AG08395 (cell line): ENCODE measurements at places on chromosomes 7 and 10.
A peak's percentile ranks its signal among the peaks of the same experiment; 100 is the strongest.

- no peak for DNase-seq
Observed at GRCh38 chr10:28211759-28212158, 91.1 kb downstream of the MPP7 start.

DNA sequence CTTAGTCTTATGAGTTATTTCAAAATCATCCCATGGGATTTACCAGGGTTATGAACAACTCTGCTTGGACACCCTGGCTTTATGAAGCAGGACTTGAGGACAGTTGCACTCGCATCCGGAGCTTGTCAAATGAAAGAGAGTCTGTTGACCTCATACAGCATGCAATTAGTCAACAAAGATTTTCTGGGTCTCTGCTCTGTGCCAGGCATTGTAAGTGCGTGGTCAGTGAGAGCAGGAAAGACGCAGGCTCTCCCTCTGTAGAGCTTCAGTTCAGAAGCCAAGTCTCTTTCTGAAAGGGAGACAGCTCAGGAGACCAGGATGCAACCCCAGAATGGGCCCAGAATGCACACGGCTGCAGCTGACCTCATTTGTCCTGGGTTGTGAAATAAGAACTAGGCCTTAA is 45.5 kb upstream of the DMBT1 start:
- no peak for DNase-seq

DNA sequence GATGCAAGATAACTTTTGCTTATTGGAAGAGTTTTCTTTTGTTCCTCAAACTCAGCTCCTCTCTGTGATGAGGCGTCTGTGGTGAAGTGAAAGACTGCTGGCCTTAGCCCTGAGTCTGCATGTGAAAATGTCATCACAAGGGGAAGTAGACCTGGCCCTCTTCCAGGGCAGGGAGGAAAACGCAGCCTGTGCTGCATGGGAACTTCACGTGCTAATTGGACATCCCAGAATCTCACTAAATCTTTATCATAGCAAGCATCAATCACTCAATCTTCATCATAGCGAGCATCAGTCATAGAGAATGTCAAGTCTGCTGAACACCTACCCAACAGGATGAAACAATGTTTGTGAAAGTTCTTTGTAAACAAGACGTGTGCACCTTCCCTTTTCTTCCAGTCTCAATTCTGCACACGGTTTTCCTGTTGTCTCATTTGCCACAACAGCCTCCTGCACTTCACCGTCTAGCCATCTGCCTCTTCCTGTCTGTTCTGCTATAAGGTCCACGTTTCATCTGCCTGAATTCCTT is 314.6 kb downstream of the FRMD4A start:
- DNase-seq: peak; percentile 24

GRCh38 chr10:35387768-35388167 is 51.5 kb downstream of the CCNY start:
- DNase-seq: no peak

DNA sequence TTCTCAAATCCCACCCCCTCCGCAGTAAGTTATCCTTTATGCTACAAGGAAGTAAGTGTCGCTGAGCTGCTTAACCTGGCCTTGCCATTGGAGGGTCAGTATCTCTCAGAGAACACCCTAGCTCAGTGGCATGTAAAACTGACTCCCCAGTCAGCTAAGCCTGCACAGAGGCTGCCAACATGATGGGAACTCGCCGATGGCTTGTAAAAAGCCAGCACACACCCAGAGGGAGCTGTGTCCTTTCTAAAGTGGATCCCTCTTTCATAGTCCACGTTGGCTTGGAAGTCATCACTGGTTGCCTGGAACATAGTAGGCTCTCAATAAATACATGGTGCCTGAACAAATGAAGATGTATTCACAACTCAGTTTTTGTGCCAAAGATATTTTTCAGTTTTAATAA is 249.1 kb upstream of the YAE1 start:
- no peak for DNase-seq

DNA sequence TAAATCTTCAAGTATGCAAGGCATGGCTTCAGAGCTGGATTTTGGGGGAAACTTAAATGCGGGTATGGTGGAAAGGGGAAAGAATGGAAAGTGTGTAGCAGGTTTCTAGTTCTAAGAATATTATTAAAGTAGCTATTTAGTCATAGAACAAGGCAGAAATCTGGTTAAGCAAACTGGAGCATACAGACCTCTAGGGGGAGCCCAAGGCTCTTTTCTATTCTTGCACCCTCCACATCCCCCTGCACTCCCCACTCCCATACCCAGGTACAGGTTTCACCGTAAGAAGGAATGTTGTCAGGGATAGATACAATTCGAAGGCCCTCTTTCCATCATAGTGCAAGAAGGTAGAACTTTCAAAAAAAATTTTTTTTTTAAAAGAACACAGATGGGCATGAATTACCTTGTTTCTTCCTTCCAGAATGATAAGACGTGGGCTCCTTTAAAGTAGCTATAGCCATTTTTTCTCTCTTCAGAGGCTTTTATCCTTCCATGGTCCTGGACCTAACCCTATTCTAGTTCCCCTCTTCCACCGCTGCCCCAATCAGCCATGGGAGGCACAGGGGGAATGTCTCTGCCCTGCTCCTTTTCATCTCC is 41.5 kb upstream of the SMIM30 start:
- peak; percentile 70 for DNase-seq

DNA sequence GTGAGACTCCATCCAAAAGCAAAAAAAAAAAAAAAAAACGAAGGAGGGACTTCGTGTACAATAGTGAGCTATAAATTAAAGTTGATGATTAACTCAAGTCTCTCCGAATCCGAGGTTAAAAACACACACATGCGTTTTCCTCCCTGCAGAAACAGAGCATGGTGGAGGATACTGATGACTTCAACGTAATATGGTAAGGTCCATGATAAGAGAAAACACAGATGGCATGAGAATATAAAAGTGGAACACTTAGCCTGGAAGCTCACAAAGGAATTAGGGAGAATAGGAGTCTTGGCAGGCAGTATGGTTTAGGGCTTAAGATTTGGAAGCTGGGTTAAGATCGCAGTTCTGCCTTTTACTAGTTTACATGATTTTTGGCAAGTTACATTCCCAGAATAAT is 20.1 kb upstream of the GSTK1 start:
- no peak for DNase-seq

DNA sequence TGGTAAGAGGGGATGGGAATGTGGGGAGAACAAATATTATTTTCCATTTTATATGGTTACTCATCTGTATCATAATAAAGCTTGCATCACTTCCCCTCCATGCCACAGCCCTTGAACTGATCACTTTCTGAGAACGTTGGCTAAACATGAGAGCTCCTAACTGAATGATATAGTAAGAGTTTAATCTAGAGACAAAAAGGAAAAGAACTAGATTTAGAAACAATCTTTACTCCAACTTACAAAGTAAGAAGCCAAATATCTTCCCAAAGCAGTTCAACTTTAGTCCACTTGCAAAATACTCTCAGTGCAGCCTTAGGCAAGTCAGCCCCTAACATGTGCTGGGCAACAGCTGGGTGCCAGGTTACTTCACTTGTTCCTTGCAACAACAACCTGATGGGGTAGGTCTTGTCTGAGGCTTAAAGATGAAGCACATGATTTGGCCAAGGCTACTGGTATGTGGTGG is 20.3 kb downstream of the SMURF1 start:
- DNase-seq: no peak

DNA sequence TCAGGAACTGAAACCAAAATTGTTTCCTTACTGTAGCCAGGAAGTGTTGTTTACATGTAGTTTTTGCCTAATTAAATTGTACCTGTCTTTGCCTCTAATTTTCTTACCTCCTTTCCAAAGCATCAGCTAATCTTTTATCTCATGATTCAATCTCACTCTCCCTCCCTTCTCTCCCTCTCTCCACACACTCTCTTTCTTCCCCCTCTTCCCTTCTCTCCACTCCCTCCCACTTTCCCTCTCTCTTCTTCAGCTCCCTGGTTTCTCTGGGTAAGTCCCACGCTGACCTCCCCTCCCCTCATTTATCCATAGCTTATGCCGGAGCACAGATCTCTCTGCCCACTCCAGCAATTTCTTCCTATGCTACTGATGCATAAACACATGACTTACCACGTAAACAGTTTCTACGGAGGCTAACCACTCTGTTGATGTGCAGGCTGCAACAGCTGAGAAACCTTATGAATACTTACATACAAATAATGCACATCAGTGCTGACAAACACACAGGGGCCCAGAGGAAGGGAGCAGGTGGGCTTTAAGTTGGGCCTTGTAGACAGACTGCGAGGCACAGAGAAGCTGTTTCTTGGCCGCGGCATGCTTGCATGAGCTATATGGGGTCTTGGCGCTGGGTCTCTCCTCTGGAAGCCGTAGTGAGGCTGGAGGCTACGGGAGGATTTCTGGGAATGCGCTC is 174.4 kb upstream of the PLXNA4 start:
- DNase-seq: no peak

DNA sequence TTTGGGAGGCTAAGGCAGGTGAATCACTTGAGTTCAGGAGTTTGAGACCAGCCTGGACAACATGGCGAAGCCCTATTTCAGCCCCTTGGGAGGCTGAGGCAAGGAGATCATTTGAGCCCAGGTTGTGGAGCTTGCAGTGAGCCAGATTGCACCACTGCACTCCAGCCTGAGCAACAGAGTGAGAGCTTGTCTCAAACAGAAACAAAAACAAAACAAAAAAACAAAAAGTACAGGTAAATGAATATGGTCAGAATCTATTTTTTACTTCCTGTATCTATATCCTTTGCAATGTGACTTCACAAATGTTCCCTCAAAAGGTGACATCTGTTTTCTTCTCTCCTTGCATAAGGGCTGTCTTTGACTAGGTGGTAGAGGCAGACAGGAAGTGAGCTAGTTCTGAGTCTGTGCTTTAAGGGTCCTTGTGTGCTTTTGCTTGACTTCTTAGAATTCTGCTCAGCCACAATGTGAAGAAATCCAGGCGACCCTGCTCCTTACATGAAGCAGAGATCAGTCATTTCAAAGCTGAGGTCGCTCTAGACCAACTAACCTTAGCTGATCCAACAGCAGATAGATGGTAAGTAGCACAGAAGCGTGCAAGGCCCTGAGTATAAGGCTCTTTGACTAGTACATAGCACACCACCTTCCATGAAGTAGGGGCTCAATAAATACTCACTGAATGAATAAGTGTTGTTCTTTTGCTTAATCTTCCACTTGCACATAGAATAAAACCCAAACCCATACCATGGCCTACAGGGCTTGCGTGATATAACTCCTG is 423.2 kb upstream of the PCDH15 start:
- no peak for DNase-seq

DNA sequence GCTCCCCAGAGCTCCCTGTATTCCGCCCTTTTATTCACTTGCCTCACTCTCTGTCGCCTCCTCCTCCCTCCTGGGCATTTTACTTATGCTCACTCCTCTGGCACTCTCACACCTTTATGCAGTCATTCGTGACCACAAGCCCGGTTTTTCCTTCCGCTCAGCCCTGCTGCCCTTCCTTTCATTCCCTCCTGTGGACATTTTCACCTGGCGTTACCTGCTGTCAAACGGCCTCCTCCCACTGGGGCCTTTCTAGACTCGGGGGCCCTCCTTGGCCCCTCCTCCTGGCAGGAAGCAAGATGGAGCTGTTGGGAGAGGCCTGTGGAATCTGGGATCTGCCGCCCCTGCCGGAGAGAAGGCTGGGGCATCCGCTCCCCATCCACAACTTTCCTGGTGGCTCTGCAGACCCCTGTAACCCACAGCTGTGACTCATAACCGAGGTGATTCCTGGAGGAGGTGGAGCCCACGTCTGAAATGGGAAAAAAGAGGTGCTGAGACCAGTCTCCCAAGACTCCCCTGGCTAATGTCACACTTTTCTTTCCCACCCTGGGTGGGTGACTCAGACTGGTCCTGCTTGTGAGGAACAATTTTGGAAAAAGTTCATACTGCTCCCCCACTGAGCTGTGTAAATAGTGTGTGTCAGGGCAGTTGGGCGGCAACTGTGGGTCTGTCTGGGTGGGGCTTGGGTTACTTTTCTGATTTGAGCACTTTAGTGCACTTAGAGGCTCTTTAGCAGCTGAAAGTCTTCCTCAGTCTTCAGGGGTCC is 1.2 kb downstream of the VCL start:
- DNase-seq: peak; percentile 67

GRCh38 chr7:84100866-84101265 is 93.7 kb downstream of the SEMA3A start:
- DNase-seq: peak; percentile 13

DNA sequence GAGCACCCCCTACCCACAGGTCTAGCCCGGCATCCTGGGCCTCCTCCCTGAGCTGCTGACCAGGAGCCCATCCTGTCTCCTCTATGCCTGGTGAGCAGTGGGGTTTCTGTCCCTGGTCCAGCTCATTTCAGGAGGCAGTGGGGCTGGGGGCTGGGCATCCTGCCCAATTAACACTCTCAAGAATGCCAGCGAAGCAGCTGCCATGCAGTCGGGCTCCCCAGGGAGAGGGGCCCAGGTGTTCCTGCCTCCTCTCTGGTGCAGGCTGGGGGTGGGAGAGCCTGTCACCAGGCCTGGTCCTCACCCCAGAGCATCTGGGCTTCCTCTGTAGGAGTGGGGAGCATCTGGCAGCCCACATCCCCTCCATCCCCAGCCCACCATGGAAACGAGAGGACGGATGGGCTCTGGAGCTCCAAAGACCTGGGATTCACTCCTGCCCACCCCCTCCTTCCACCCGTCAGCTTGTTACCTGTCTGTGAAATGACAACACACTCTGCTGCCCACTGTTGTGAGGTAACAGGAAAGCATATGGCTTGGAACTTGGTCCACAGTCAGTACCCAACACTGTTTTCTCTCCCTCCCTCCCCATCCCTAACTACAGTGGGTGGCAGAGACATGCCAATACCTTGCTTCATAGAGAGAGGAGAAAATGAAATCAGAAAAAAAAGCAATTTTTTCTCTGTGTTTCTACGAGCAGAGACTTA is 69.1 kb downstream of the SLIT1 start:
- DNase-seq: no peak
